ENCODE measurements at places on chromosomes 6 and 20.

DNA sequence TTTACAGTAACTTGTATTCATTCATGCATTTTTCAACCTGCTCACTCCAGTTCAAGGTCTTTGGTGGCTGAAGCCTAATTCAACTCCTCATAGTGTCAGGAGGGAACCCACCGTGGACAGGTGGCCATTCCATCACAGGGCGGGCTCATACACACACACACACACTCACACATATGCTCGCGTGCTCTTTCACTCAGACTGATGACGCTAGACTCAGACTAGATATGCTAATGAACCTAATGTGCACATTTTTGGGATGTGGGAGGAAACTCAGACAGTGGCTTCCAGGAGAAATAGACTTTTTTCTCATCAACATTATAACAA is 56.7 kb downstream of the TRIM27 start:
- no peak for DNase-seq

DNA sequence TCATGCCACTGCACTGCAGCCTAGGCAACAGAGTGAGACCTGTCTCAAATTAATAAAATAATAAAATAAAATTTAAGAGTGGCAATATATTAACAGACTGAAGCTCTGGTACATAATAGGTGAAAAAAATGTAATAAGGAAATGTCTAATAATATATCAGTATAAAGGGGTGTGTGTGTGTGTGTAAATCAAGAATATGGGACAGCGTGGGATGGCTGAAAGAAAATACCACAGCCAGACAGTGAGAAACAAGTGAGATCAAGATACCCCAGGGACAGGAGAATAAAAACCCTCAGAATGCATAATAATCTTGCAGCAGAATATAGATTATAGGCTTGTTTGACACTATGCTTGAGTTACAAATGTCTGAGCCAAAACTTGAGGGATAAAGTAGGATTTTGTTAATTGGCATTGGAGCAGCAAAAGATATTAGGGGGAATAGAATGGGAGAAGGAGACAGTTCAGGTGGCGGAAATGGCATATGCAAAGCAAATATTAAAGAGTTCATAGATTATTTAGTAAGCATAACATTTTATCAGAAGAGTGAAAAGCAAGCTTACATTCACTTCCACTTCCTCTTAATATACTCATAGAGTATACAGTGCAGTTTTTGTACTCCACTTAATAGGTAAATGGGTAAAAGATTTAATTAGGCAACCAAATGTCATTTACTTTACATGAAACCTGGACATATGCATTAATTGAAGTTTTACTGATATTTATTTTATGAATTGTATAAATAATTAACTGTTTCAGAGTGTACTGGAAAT is 398.5 kb upstream of the GJE1 start:
- DNase-seq: no peak

DNA sequence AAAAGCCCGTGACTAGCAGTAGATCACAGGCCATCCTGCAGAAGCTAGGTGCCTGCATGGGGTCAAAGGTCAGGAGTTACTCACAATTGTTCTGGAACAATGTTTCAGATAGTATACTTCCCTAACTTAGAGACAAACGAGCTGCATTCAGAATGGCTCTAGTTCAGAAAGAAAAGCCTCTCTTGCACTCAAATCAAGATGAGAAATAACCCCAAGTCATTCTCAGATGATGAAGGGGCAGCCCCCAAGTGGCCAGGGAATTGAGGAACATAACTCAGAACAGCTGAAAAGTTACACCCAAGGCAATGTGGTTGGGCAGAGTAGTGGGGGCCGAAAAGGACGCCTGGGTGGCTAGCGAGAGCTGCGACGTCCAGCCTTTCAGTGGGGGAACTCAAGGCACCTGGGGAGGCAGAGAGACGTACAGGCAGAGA is 27.8 kb downstream of the FYN start:
- no peak for DNase-seq

GRCh38 chr6:163170294-163170883 is 244.1 kb upstream of the QKI start:
- peak; percentile 1 for DNase-seq

- DNase-seq: no peak
Measured at GRCh38 chr6:8780653-8781052, 345.3 kb upstream of the SLC35B3 start.

DNA sequence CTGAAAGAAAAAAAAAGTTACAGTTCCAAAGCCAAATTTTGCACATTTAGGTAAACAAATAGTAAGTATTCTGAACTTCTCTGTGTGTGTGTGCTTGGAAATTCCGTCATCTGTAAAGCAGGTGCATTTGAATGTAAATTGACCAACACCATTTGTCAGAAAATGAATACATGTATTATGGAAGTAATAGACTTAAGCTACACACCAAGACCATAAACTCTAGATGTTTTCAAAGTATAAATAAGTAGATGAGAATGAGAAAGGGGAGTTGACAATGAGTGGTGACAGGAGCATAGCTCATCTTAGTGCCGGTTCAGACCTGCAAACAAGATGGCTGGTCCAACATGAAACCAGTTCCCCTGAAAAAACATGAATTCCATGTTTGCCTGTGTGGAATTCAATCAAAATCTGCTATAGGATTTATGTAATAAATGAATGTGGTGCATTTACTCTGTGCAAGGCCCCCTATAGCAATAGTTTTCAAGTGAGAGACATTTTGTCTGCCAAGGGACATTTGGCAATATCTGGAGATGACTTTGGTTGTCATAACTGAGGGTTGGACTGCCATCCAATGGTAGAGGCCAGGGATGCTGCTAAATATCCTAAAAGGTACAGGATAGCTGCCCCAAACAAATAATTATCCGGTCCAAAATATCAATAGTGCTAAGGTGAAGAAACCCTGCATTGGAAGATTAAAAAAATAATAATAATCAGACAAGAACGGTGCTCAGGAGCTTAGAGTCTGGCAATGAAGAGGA is 11.0 kb upstream of the FILIP1 start:
- DNase-seq: no peak

DNA sequence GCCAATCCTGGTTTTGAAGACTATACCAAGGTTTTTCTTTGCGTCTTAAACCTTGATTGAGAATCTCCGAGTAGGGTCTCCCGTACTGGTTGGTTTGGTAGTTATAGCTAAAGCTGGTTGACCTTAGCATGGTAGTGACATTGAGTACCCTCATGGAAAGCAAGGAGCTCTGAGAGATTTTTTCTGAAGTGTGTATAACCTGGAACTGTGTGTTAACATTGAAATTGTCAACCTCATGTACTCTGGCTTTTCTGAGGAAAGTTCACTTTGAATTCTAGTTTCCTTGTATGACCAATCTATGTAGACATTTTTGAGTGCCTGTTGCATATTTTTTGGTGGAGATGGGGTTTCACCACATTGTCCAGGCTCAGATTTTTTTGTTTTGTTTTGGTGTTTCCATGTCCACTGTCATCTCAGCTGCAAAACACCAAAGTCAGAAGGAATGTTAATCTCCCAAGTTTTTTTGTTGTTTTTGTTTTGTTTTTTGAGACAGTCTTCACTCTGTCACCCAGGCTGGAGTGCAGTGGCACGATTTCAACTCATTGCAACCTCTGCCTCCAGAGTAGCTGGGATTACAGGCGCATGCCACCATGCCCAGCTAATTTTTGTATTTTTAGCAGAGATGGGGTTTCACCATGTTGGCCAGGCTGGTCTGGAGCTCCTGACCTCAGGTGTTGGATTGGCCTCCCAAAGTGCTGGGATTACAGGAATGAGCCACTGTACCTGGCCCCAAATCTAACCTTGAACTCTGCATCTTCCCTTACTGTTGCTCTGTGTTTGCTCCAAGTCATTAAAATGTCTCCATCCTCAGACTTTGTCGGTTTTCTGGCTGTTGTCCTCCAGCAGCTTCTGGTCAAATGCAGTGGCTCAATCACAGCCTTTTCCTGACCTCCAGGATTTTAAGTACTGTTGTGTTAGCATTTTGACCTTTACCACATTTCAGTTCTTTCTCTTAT is 4.3 kb downstream of the RPS12 start:
- DNase-seq: no peak

- DNase-seq: no peak
Measured at GRCh38 chr6:51842061-51842803, 245.2 kb downstream of the PKHD1 start.

- DNase-seq: no peak
Measured at GRCh38 chr20:49501917-49502316, 19.4 kb upstream of the KCNB1 start.
